Right ventricle myocardium superior (tissue), 1 donor: ENCODE measurements at places on chromosomes 13 and 19. TPM values are rescaled to one million over a fixed set of nuclear protein-coding genes. Genes with fewer than 3 reads are reported as not detected.

GRCh38 chr19:55479451-55480230 lies 3.2 kb downstream of the ZNF628 start:
- DNase-seq, result no peak

Gene PLK5
- not detected for total RNA-seq

DNA sequence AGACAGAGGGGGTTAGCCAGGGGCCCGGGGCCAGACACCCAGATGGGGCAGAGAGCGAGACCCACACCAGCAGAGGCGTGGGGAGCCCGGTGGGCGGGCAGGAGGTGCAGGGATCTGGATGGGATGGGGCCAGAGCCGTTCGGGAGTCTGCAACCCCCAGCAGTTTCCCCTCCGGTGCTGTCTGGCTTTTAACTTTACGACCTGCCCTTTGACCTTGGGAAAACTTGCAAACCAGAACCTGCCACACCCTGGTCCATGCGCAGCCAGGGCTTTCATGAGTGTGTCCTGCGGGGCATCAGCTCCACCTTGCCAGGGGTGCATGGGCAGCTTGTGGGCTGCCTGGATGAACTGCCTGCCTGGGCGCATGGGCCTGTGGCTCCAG lies 9.8 kb downstream of the JOSD2 start:
- no peak for DNase-seq

Gene ZNF525
- 4.7 TPM for total RNA-seq

Gene APLP1
- total RNA-seq, result 17.8 TPM

DNA sequence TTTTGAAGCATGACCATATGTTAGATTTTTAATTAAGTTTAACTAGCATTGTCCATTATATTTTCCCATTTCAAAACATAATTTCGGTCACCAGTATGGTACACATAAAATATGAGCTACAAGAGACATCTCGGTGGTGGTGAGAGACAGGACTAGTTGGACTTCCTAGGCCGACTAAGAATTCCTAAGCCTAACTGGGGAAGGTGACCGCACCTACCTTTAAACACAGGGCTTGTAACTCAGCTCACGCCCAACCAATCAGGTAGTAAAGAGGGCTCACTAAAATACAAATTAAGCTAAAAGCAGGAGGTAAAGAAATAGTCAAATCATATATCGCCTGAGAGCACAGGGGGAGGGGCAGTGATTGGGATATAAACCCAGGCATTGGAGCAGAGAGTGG lies 22.9 kb downstream of the DNAJC15 start:
- no peak for DNase-seq

GRCh38 chr13:66995203-66995611 lies 234.9 kb downstream of the PCDH9 start:
- DNase-seq, result no peak

- DNase-seq, result no peak
These were observed 1.6 kb upstream of the FCGBP start for GRCh38 chr19:39936020-39936419.

- no peak for DNase-seq
These were observed 940.4 kb upstream of the SLC10A2 start for GRCh38 chr13:104006625-104007075.

DNA sequence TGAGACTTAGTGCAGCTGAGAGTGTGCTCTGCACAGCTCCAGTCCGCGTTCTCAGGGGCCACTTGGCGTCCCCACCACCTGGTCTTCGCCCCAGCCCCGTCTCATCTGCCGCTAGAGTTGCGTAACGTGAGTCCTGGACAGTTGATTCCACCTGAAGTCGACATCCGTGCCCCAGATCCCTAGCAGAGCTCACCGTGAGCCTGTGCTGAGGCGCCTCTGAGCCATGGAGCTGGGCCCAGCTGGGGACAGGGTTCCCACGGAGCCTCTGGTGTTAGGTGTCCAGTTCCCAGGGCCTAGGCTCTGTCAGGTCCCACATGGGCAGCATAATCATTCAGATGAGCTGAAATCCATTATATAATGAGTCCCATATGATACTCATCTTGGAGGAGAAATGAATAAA lies 147.1 kb upstream of the SOX1 start:
- no peak for DNase-seq

GRCh38 chr19:1313695-1314613 lies 28.3 kb downstream of the EFNA2 start:
- DNase-seq, result no peak

Gene USHBP1
- total RNA-seq, result 7.9 TPM

DNA sequence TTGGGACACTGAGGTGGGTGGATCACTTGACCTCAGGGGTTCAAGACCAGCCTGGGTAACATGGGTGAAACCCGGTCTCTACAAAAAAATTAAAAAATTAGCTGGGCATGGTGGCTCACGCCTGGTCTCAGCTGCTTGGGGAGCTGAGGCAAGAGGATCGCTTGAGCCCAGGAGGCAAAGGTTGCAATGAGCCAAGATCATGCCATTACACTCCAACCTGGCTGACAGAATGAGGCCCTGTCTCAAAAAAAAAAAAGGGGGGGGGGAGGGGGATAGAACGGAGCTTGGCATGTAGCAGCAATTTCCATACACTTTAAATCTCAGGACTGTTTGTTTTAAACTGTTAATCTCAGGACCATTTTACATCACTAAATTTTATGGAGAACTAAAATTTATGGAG lies 2.2 kb downstream of the ACP7 start:
- DNase-seq, result no peak

DNA sequence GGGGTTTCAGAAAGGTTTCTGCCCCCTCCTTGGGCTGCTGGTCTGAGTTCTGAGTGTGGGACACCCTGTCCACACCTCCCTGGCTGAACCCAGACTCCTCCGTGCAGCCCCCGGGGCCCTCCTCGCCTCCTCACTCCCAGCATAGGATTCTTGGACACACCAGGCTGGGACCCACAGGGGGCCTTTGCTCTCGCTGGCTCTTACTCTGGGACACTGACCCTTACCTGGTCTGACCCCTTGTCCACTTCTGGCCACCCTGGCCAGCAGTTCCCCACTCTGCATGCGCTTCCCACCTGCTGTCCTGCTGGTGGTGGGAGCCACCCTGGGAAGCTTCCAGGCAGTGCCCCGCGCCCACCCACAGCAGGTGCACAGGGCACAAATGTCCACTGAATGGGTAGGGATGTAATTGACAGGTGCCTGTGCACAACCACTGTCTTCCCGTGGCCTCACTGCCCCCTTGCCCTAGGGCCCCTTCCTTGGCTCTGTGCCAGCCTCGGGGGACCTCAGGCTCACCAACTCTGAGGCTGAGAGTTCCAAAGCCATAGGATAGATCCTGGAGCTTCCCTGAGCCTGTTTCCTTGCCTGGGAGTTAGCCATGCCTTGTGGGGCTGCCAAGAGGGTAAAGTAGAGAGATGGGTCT lies 7.0 kb upstream of the SLC25A42 start:
- DNase-seq, result no peak

DNA sequence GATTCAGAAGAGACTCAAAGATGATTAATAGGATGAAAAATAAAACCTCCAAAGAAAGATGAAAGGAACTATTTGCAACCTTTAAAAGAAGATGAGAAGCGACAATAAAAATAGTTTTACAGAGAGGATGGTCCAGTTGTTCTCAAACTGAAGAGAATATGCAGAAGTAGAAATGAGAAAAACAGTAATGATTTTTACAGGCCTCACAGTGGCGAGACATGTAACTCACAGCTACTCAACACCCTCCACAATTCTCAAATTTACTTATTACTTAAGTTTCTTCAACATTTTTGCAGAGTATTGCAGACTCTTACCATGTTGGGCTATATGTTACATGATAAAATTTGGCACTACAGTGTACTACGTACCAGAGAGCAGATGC lies 20.8 kb downstream of the NUFIP1 start:
- no peak for DNase-seq

GRCh38 chr13:99215184-99215830 lies 14.7 kb downstream of the UBAC2 start:
- no peak for DNase-seq

DNA sequence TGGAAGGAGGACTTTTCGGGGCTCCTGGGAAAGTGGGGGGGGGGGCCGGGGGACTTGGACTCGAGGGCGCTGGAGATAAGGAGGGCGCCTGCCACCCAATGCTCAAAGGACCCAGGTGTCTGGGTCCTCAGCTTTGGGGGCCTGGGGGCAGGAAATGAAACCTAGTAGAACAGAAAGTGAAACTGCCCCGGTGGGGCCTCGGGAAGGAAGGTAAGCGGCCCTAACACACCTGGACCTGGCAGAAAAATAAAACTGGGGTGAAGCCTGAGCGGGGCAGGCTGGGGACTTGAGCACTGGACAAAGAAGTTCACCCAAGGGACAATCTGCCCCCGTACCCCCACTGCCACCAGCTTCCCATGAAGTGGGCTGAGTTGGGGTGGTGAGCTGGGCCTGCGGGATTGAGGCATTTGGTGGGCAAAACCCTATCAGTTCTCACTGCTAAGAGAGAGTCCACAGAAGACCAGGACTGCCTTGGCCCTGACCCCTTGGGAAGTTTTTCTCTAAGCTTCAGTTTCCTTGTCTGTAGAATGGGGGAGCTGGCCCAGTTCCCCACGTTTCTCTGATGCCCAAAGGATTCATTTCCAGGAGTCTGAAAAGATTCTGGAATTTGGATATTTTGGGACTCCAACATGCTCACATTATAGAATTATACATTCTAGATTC lies 2.3 kb downstream of the PRKD2 start:
- DNase-seq, result no peak

- no peak for DNase-seq
These were observed 183.5 kb downstream of the SPRY2 start for GRCh38 chr13:80157261-80157932.

DNA sequence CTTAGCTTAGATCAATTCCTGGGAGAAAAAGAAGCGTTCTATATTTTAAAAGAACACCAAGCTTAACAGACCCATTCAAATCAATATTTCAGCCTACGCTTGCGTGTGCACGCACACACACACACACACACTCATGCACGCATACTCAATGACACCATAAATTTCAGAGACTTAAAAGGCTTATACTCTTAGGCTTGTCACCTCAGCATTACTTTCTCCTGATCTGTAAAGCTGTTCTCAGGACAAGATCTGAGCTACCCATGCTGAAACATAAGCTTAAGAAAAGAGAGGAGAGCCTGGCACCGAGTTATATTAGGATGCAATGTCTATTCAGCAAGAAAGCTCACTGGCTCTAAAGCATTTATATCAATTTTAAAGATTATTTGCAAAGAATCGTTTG lies 368.5 kb downstream of the FGF14 start:
- DNase-seq, result no peak

GRCh38 chr19:33638167-33639034 lies 16.6 kb downstream of the CHST8 start:
- no peak for DNase-seq

GRCh38 chr19:39359026-39359425 lies 16.8 kb downstream of the SAMD4B start:
- DNase-seq, result no peak

GRCh38 chr19:7850000-7850813 lies 20.2 kb downstream of the EVI5L start:
- no peak for DNase-seq

GRCh38 chr19:5623397-5624017 lies 624 bp downstream of the SAFB start:
- no peak for DNase-seq

Gene ACP5
- 2.3 TPM for total RNA-seq

Gene ZNF556
- not detected for total RNA-seq

- DNase-seq, result no peak
These were observed 7.7 kb upstream of the RFX2 start for GRCh38 chr19:6118043-6118442.

DNA sequence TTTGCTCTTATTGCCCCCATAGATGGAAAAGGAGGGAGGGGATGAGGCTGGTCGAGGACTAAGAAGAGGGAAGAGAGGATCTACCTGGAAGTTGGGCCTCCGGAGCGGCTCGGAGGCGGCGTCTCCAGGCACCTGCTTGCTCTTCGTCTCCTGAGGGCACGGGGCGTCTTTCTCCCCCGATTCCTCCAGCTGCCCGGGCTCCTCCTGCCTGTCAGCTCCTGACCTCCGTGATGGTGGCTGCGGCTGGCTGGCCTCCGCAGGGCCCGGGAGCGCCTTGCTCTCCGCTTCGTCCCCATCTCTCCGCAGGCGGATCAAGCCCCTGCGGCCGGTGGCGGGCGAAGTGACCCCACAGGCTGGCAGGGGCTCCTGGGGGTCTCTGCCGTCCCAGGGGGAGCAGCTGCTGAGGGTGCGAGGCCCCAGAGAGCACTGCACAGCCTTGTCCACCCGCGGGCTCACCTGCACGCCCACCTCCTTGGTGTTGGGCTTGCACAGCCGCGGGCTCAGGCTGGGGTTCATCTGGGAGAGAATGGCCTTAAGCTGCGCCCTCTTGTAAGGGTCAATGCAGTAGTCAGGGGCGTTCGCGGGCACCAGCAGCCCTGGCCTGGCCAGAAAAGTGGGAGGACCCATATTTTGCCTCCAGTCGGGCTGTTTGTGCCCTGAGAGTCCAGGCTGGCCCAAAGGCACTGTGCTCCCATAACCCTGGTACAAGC lies 3.8 kb downstream of the ZAR1L start:
- no peak for DNase-seq

GRCh38 chr13:110894086-110894485 lies 20.8 kb downstream of the ANKRD10 start:
- DNase-seq, result no peak

DNA sequence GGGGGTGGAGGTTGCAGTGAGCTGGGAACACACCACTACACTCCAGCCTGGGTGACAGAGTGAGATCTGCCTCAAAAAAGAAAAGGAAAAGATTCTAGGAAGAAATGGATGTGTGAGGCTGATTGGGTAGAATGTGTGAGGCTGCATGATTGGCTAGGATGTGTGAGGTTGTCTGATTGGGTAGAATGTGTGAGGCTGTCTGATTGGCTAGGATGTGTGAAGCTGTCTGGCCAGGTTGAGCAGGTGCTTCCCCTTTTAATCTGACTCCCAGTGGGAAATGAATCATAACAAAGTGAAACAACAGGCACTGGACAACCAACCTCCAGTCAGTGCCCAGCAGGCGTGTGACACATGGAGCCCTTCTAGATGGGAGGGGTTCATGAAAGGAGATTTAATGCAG lies 14.7 kb downstream of the C13orf46 start:
- no peak for DNase-seq

DNA sequence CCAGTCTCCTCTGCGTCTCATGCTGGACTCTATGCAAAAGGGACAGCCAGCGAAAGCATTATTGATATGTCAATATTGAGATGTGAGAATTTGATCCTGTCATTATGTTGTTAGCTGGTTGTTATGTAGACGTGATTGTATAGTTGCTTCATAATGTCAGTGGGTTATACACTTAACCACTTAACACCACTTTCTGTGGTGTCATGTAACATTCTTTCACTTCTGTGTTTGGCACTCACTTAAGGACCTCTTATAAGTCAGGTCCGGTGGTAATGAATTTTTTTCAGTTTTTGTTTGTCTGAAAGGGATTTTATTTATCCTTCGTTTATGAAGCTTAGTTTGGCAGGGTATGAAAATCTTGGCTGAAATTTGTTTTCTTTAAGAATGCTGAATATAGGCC lies 7.1 kb upstream of the SIGLEC7 start:
- no peak for DNase-seq

DNA sequence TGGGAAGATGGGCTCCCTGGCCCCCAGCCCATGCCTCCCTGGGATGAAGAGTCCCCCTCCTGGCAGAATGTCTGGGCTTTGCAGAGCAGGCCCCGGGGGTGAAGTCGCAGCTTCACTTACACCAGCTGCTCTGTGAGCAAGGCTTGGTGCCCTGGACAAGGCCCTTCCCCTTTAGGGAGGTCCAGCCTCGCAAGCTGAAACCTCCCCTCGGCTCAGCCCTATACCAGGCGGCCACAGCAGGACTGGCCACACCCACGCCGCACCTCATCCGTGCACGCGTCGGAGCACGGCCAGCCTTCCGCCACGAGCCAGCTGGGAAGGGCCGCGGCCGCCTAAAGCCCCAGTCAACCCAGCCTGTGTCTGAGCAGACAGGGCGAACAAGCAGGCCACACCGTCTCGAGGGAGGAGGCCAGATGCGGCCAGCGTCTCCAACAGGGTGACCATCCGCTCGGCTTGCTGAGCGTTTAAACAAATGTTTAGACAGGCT lies 83.2 kb upstream of the MCF2L start:
- DNase-seq, result peak; percentile 91
